ENCODE measurements at places on chromosomes 5 and 9. TPM values are rescaled to one million over a fixed set of nuclear protein-coding genes. Genes with fewer than 3 reads are reported as not detected.
A peak's percentile ranks its signal among the peaks of the same experiment; 100 is the strongest.

DNA sequence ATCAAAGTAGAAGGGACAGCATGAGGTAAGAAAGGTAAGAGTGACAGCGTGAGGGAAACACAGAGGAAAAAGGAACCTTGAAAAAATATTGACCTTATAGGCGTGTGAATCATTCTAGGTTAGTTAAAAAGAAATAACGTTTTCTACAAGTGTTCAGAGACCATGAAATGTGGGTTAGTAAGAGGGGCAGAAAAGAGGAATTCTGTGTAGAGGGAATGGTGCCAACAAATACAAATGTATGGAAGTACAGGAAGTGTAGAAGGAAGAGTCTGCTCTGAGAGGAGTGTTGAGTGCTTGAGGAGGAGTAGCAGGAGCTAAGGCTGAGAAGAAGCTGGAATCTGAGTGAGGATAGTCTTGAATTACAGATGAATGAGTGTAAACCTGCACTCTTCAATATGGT is 418.6 kb upstream of the RIOK2 start:
- H3K36me3 ChIP-seq, result no peaks in the 10 kb centered on the region
- H3K4me3 ChIP-seq, result no peak overlapping the region
- H3K27me3 ChIP-seq, result no peaks in the 10 kb centered on the region
- no peak overlapping the region for H3K27ac ChIP-seq
- no peaks in the 10 kb centered on the region for H3K4me1 ChIP-seq

DNA sequence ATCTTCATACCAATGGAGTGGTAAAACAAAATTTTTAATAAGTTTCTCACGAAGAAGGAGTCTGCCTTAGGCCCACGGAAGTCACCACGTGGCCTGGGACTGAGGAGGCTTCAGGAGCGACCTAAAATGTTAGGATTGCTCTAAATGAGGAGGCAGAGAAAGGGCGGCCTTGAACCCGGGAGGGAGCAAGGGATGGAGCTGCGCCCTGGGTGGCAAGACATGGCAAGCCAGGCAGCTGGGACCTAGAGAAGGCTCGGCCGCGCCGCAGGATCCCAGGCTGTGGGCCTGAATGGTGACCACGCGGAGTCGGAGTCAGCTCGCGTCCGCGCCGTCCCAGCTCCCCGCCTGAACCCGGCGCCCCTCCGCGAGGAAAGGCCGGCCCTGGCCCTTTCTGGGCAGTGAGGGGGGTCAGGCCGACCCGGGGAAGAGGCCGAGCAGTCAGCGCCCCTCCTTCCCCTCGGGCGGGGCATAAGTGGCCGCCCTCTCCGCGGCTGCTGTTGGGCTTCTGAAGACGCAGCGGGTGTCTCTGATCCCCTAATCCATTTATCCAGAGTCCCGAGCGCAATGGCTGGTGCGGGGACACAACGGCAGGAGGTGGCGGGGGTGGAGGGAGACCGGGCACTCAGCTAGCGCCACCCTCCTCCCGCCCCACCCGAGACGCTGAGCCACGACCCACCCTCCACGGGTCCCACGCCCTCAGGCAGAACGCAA is 10.6 kb downstream of the IRX1 start:
- H3K27ac ChIP-seq, result no peak overlapping the region
- no peaks in the 10 kb centered on the region for H3K4me1 ChIP-seq
- DNase-seq, result no peak
- no peaks in the 10 kb centered on the region for H3K36me3 ChIP-seq
- no peaks in the 10 kb centered on the region for H3K27me3 ChIP-seq
- no peak overlapping the region for H3K4me3 ChIP-seq

DNA sequence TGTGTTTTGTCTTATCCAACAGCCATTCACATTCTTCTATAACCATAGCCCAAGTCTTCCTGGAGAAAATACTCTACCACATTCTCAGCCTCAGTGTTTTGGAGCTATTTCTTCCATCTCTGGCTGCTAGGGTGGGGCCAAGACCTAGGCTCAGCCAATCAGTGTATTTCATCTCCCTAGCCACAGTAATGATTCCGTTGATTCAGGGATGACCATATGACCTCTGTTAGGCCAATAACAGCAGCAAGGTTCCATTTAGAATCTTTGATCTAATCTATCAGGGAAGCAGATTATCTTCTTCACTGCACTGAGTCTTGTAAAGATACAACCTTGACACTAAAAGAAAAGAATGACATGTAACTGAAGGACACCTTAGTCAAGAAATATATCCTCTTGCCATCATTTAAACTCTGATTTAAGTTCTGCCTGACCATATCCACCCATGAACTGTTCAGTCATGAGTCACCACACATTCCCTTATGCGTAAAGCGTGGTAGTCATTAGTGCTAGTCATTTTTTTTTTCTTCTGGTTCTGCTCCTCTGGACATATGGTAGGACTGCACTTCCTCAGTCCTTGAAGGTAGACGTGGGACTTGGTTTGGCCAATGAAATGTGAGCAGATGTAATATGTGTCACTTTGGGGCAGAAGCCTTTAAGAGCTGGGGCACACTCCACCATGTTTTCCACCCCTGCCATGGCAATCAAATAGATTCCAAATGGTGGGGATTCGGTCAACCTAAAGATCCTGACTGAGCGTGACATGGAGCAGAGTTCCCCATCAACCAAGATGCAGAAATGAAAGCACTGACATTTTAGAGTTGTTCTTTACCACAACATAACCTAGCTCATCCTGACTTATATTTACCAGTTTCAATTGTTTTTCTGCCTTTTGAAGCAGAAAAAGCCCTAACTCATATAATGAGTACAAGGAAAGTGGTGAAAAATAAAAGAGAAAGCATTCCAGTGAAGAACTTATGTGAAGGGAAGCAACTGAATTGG is 12.7 kb upstream of the PRELID2 start:
- DNase-seq, result peak; percentile 41
- H3K4me1 ChIP-seq, result peaks cover 21% of the 10 kb centered on the region
- no peaks in the 10 kb centered on the region for H3K36me3 ChIP-seq

DNA sequence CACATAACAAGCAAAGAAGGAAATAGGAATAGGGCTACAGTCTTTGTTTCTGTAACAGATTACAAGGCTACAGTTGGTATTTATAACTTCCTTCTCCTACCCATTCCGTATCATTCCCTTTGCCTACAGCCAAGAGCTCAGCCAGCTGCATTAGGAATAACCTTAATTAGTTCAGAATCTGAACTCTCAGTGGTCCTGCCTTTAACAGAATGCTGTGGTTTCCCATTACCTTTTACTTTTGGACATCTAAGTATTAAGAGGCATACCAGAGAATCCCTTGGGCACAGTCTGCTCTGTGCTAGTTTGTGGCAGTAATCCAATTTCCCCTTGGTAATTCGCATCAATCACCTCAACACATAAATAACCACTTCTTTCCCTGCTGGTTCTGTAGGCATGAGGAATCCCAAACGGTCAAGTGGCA is 44.2 kb downstream of the PKD2L2 start:
- H3K27ac ChIP-seq, result peak overlapping the region; percentile 18
- peaks cover 17% of the 10 kb centered on the region for H3K4me1 ChIP-seq
- H3K4me3 ChIP-seq, result no peak overlapping the region
- peaks cover 17% of the 10 kb centered on the region for H3K36me3 ChIP-seq
- no peak for DNase-seq

The FAM153A gene
- not detected for total RNA-seq

The TAF1L gene
- total RNA-seq, result not detected

The GPR151 gene
- not detected for total RNA-seq

- no peak overlapping the region for H3K27ac ChIP-seq
- H3K27me3 ChIP-seq, result no peaks in the 10 kb centered on the region
- no peaks in the 10 kb centered on the region for H3K4me1 ChIP-seq
These were observed 3.9 kb downstream of the MAMDC4 start for GRCh38 chr9:136856079-136856476.

The SPATA31D4 gene
- total RNA-seq, result not detected

- DNase-seq, result no peak
- H3K4me1 ChIP-seq, result no peaks in the 10 kb centered on the region
- H3K4me3 ChIP-seq, result no peak overlapping the region
These were observed 166.1 kb upstream of the CCDC152 start for GRCh38 chr5:42590566-42590965.

DNA sequence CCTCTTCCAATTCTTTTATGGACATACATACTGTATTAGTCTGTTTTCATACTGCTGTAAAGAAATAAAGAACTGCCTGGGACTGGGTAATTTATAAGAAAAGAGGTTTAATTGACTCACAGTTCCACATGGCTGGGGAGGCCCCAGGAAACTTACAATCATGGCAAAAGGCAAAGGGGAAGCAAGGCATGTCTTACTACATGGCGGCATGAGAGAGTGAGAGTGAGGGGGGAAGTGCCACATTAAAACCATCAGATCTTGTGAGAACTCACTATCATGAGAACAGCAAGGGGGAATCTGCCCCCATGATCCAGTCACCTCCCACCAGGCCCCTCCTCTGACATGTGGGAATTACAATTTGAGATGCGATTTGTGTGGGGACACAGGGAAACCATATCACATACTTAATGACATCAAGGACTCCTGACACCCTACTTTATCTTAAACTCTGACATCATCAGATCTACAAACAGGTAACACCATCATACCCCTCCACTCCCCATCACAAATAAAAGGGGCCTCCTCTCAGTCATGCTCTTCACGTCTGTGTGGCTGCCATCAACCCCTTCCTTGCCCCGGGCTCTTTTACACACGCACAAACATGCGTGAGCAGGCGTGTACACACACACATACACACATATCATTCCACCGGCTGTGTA is 9.7 kb downstream of the ANKRD33B start:
- DNase-seq, result peak; percentile 32
- H3K36me3 ChIP-seq, result peaks cover 9% of the 10 kb centered on the region
- H3K27ac ChIP-seq, result no peak overlapping the region

DNA sequence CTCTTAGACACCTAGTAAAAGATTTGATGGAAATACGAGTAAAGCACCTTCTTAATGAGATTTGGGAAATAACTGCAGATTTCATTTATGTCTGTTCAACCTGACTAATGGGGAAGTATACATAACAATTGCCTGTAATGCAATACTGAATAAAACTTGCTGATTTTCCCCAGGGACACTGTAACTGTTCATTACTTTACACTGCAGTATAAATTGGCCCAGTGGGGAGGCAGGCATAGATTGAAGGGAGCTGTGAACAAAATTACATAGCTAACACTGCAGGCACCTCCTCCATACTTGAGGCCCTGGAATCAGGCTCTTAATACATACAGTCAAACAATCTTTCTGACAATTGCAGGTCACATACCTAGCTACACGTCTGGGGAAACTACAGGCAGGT is 216.2 kb downstream of the PTPRD start:
- H3K27me3 ChIP-seq, result no peaks in the 10 kb centered on the region
- no peaks in the 10 kb centered on the region for H3K36me3 ChIP-seq
- DNase-seq, result no peak

DNA sequence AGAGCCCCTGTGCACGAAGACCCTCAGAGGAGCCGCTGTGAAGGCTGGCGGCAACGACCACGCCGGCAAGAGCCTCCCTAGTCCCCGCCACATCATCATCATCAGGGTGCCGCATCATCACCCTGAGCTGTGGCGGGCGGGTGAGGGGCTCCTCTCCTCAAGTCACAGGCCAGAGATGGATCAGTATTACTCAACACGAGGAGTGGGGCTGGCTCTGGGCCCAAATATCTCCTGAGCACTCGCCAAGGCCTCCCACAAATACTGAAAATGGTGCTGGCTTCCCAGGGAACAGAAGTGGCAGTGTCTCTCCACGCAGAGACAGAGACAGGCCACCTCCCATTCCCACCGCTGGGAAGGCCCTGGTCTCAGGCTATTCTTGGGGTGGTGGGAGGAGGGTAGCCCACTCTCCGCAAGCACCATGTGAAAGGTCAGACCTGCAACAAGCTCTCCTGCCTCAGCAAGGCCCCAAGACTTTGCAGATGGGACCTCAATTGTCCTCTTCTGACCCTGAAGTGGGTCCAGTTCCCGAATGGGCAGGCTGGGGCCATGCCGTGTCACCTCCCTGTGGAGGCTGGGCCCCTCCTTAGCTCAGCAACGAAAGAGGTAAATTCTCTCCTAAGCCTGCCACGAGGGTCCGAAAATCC is 39.3 kb upstream of the ZNF354A start:
- no peaks in the 10 kb centered on the region for H3K4me1 ChIP-seq
- no peak for DNase-seq
- no peak overlapping the region for H3K4me3 ChIP-seq
- H3K27ac ChIP-seq, result no peak overlapping the region

DNA sequence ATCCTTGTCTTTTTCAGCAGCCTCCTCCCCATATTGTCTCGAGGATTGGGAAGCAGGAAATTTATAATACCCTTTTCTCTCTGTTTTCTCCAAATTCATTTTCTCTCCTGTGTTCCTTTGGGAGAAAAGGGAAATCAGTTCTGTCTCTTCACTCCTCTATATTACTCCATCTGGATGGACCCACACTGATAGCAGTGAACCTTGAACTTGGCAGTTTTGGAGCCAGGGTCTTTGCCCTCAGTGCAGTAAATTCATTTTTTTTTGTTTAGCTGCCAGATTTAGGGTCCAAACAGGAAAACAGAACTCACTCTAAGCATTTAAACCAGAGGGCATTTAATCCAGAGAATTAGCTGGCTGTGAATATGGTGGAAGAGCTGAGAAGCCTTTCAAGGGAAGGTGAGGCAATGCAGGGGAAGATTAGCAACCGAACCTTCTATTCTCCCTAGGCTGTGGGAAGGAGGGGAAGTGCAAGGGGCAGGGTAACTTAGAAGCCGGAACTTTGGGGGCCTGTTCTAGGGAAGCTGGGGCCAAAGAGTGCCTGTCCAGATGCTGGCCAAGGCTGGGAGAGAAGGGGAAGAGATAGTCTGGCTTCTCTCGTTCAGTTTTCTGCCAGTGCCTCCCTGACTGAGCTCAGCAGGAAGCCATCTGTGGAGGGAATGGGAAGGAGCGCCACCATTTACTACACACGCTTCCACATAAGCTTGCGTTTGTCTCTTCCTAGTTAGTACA is 16.3 kb upstream of the NPR2 start:
- no peaks in the 10 kb centered on the region for H3K36me3 ChIP-seq
- no peaks in the 10 kb centered on the region for H3K4me1 ChIP-seq
- no peak for DNase-seq
- H3K27me3 ChIP-seq, result no peaks in the 10 kb centered on the region
- no peak overlapping the region for H3K4me3 ChIP-seq

- no peaks in the 10 kb centered on the region for H3K36me3 ChIP-seq
- peaks cover 35% of the 10 kb centered on the region for H3K27me3 ChIP-seq
- no peaks in the 10 kb centered on the region for H3K4me1 ChIP-seq
- no peak overlapping the region for H3K27ac ChIP-seq
- no peak overlapping the region for H3K4me3 ChIP-seq
- no peak for DNase-seq
These were observed 9.3 kb downstream of the OBP2B start for GRCh38 chr9:133199648-133200321.

- peaks cover 24% of the 10 kb centered on the region for H3K36me3 ChIP-seq
- H3K4me3 ChIP-seq, result no peak overlapping the region
- DNase-seq, result no peak
These were observed 69.0 kb downstream of the MVB12B start for GRCh38 chr9:126395439-126396212.

GRCh38 chr5:142815469-142815868 is 45.3 kb downstream of the ARHGAP26 start:
- peaks cover 44% of the 10 kb centered on the region for H3K4me1 ChIP-seq
- H3K27ac ChIP-seq, result no peak overlapping the region
- no peaks in the 10 kb centered on the region for H3K36me3 ChIP-seq
- no peaks in the 10 kb centered on the region for H3K27me3 ChIP-seq

The RRAGA gene
- total RNA-seq, result 5.9 TPM
